COR-L47 (cell line): ENCODE measurements at places on chromosomes 2 and 18.

GRCh38 chr18:23591011-23591410 is 4.7 kb upstream of the NPC1 start:
- no peak for DNase-seq

DNA sequence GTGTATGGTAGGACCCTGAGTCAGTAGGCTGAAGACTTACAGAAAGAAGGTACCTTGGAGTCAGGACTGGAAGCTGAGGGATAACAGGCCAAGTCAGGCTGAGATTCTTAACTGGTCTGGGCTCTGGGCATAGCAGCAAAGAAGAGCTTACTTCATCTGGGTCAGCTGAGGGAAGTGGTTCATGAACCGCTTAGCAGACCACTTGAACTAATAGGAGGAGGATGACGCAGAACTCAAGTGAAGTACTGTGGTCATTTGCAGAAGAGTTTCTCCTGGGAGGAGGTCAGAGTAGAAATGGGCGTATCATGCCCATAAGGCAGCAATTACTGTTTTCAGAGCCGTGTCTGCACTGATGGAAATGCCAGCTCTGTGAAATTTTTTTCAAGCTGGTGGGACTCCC is 164.5 kb downstream of the LCLAT1 start:
- DNase-seq: no peak

GRCh38 chr2:126864861-126865260 is 33.8 kb upstream of the TEX51 start:
- DNase-seq: no peak

GRCh38 chr2:12330916-12331315 is 385.8 kb upstream of the TRIB2 start:
- no peak for DNase-seq

DNA sequence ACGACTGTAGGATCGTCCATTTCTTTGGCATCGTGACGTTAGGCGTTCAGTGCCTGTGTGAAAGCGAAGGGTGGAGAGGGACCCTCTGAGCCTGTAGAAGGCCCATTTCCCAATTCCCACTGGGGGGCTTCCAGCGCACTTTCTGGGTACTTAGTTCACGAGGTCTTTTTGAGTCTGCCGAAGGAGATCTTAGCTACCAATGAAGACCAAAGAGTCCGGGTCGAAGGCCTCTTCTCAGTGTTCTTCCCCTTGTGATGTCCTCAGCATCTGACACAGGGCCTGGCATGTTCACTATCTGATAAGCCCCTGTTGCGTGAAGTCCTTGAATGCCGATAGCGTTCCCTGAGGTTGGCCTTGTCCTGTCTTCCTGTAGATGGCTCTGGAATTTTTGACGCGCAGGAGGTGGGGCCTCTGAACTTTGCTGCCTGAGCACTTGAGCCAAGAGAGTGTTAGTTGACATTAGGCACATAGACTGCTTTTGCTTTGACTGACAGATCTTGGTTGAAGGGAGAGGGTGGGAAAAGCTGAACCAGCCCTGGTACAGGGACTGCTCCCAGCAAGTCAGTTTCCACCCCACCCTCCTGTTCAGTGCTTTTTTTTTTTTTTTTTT is 52.8 kb downstream of the LDLRAD4 start:
- DNase-seq: no peak

- DNase-seq: no peak
Measured at GRCh38 chr2:206471524-206472062, 28.3 kb downstream of the ADAM23 start.

GRCh38 chr2:209619782-209620181 is 151.8 kb upstream of the UNC80 start:
- DNase-seq: no peak
